ENCODE measurements at places on chromosomes 5 and 9.
A peak's percentile ranks its signal among the peaks of the same experiment; 100 is the strongest.

DNA sequence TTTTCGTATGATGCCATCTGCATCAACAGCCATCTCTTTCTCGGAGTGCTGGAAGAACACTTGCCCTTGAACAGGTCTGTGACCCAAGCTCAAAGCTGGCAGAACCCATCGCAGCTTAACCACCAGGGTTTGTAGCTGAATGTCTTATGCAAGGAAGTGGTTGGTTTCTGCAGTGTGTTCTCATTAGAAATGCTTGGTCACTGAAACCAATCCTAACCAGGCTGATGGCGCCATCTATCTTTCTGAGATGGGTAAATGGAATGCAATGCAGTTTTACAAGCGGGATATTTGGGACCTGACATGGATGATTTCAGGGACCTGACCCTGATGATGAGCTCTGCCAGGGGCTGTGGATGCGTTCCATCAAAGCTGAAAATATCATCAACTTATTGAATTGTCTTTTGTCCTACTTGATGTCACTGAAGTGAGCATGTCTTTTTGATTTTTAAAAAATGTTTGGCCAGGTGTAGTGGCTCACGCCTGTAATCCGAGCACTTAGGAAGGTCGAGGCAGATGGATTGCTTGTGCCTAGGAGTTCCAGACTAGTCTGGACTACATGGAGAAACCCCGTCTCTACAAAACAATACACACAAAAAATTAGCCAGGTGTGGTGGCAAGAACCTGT lies 28.7 kb downstream of the DMRT3 start:
- peak; percentile 13 for DNase-seq

GRCh38 chr5:171633776-171634470 lies 151.7 kb upstream of the SMIM23 start:
- no peak for DNase-seq

DNA sequence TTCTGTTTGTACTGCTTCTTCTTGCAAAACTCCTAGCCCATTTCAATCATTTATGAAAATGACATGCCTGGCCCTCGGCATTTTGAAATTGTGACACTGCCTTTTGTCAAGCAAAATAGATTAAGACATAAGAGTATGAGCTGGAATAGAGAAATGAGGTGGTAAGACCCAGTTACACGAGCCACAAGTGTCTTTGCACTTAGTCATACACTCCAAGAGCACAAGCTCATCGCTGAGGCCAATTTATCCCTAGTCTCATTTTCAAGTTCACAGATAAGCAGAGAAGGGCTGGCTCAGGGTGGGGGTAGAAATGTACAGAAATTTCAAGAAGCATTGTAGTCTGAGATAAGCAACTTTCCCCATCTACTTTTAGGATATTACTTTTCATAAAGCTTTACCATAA lies 40.6 kb upstream of the MAP1B start:
- peak; percentile 85 for DNase-seq

- no peak for DNase-seq
Measured at GRCh38 chr9:25353783-25354182, 324.5 kb downstream of the TUSC1 start.

- no peak for DNase-seq
Measured at GRCh38 chr5:84715091-84715490, 330.4 kb upstream of the EDIL3 start.

- no peak for DNase-seq
Measured at GRCh38 chr5:168528521-168529373, at the start of gene FBLL1. Gene FBLL1, plus strand, starts transcription at chr5:168529305. Its CDS starts 200 bp downstream, at chr5:168529505.

DNA sequence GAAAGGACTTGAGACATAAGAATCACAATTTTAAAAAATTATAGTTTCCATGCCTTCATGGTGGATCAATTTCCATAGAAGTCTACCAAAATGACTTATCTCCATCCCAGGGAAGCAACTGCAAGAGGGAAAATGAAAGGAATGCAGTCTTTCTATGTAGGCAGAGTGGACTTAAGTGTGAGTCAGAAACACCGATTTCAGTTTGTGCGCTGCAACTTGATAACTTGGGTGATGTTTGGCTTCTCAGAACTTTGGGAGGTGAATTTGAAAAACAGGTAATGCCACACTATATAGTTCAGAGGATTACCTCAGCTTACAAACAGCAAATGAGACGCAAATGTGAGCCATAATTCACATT lies 708 bp upstream of the CSNK1G3 start:
- peak; percentile 33 for DNase-seq

- no peak for DNase-seq
Measured at GRCh38 chr9:70085241-70085640, 41.6 kb downstream of the MAMDC2 start.

DNA sequence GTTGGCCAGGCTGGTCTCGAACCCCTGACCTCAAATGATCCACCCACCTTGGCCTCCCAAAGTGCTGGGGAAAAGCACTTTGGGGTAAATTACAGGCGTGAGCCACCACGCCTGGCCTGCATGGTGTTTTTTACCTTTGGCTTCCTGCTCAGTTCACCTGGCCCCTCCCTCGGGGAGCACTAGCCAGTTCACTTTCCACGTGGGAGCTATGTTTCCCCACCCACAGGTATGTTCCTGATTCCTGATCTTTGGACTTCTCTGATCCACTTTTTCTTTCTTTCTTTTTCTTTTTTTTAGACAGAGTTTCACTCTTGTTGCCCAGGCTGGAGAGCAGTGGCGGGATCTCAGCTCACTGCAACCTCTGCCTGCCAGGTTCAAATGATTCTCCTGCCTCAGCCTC lies 15.8 kb downstream of the DAB2IP start:
- no peak for DNase-seq

DNA sequence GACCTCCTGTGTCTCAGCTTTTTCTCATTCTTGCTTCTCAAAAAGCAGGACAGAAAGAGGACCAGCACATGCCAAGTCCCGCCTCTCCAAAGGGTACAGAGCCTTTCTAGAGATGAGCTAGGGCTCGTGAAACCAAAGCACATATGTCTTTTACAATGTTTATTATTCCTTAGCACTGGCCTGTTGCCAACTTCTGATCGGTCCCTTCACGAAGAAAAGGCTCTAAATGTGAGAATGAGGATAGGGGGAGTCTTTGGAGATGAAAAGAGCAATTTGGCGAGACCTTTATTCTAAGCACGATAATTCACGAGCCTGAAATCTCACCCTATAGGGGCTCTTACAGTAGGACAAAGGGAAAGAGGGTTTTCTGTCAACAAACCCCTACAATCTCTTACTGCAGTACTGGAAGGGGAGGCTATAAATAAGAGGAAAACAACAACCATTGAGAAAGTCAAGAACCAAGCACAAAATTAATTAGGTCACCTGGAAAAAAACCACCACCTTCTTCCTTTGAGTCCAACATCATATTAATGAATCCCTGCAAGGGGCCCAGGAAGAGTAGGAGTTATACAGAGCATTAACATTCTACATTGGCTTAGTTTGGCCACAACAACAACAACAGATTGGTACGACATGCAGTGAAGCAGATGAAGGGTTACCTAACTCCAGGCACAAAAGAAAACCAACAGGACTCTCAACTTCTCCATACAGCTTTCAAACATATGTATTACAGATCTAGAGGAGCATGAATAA lies 309.5 kb downstream of the PDE4D start:
- DNase-seq: no peak

DNA sequence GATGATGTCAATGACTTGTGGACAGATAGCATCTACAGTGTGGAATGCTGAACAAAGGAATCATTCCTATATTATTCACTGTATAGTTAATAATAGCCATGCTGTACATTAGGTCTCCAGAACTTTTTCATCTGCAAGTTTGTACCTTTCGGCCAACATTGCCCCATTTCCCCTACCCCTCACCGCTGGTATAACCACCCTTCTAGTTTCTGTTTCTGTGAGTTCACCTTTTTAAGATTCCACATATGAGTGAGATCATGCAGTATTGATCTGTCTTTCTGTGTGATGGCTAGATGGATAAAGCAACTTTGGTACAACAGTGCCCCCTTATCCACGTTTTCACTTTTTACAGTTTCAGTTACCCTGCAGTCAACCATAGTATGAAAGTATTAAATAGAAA lies 18.8 kb upstream of the ALDH1B1 start:
- no peak for DNase-seq

GRCh38 chr5:64497386-64497785 lies 8.4 kb upstream of the RGS7BP start:
- no peak for DNase-seq

DNA sequence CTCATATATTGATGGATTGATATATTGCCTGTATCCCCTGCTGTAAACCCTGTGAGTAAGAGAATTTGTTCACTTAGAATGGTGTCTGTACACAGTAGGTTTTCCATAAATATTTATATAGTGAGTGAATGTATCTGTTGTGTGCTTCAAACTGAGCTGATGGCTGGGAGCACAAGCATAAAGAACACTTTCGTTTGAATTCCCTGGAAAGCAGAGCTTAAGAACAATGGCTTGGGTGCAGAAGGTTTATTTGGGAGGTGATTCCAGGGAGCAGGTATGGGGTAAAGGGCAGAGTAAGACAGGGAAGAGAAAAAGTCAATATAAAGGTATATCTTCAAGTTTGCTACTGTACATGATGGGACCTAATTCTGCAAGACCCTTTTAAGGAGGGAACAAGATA lies 190.9 kb upstream of the TRIM32 start:
- DNase-seq: no peak

DNA sequence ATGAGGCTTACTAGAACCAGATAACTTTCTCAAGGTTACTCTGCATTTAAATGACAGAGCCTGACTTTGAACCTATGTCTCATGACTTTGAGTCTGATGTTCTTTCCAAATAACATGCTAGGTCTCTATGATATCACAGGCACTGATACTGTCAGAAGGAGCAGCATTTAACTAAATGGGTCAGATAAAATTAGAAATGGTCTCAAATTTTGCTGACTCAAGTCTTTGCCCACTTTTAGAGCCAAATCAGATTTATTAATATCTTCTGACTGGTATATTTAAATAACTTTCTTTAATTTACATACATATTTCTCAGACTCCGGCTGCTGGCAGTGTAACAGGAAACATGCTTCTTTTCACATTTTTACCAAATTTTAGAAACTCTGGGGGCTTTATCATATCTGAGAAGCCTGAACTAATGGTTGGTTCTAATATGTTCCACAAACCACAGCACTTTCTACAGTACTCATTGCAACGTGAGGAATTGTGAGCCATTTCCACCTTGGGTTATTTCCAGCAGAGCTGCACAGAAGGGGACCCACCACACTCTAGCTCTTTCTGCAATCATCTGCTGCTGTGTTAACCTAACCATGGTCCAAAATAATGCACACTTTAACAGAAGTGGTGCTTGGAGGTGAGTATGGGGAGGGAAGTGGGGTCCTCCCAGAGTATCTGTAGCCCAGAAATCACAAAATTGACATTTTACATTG lies 79.2 kb downstream of the KCTD16 start:
- no peak for DNase-seq

DNA sequence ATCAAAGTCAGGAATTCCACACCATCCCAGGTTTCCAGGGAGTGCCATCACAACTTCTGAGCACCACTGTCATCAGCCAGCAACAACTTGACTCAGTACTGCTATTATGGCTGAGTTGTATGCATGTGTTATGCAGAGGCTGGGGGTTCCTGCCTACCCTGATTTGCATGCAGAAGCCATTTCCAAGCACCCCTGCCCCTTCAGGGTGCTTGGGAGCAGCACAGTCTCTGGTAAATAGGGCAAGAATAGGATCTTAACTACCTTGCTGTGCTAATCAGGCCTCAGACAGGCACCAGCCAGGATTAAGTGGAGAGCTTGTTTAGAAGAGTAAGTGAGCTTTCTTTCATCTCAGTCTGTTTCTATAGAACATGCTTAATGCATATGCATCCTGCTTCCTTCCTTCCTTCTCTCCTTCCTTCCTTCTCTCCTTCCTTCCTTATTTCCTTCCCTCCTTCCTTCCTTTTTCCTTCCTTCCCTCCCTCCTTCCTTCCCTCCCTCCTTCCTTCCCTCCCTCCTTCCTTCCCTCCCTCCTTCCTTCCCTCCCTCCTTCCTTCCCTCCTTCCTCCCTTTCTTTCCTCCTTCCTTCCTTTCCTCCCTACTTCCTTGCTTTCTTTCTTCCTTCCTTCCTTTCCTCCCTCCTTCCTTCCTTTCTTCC lies 175.7 kb downstream of the FRMD3 start:
- no peak for DNase-seq

DNA sequence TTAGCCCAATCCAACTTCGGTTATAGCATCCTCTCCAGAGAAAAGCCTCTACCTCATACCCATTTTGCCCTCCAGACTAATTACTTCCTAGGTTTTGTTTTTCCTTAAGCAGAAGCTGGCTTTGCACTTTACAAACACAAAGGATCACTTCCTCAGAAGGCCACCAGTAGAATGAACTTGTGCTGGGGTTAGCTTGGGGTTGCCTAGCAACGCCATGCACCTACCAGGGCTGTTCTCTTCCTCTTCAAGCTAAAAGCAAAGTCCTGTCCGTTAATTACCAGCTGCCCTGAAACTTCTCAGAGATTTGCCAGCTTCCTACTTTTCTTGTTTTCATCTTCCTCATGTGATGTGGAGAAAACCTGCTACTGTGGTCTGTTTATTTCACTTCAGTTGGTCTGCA lies 132.0 kb upstream of the WWC1 start:
- DNase-seq: no peak

GRCh38 chr5:133245191-133246052 lies 193.6 kb downstream of the HSPA4 start:
- DNase-seq: peak; percentile 83

- DNase-seq: no peak
Measured at GRCh38 chr9:126144196-126144595, 182.4 kb upstream of the MVB12B start.

DNA sequence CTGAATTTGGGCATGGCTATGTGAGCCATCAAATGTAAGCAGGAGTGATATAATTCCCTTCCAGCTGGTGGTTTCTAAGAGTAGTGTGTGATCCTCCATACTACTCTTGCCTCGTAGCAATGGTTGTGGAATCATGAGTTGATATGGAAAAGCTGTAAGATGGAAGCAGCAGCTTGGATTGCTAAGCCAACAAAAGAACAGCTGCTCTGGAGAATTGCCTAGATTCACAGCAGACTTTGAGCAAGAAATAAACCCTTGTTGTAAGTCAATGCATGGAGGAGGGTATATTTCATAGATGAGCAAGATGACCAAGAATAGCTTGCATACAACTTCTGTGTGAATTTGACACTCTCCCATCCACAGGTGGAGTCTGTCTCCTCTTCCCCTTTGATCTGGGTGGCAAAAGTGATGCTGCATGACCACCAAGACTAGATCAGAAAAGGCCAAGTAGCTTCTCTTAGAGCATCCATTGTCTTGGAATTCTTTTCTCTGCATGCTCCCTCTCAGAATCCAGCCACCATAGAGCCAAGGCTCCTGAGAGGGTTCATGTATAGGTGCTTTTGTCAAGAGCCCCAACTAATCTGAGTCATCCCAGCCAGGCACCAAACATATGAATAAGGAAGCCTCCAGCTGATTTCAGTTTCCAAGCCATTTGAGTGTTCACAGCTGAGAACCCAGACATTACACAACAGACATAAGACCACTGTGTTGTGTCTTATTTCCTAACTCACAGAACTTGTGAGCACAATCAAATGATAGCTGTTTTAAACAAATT lies 79.0 kb downstream of the PRLR start:
- no peak for DNase-seq

Measured in RCC 7860 (cell line).